SIG-M5 (cell line): ENCODE measurements at places on chromosomes 12 and 14.

DNA sequence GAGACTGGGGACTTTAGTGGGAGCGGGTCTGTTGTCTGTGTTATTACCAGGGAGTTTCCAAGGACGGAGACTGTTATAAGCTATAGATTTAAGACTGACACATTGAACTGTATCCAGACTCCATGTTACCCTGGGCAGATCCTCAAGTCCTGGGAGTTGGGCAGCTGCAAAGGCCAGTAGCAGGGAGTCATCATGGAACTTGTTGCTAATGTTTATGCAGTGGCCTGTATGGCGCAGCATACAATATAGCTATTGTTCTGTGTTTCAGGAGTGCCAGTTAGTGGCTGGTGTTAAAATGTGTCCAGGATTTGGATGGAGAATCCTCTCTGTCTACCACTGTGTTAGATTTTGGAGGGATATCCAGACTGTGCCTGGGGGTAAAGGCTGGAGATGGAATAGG is 31.7 kb downstream of the SMOC1 start:
- DNase-seq: no peak

- DNase-seq: no peak
These were observed 6.8 kb upstream of the EML5 start for GRCh38 chr14:88799522-88799921.

DNA sequence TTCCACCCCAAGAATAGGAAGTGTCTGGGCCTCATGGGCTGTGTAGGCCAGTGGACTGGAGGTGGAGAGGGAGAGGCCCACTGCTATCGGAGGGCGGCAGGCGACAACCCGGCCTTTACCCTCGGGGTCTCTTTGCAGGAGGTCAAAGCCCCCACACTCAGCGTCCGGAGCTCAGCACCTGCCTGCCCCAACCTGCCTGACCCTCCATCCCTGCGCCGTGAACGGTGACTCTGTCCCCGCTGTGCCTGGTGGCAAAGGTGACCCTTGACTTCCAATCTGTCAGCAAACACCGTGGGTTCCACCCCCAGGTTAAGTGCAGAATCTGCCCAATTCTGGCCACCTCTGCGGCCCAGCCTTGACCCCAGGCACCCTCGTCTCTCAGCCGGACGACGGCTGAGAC is 15.7 kb upstream of the GALNT9 start:
- DNase-seq: no peak

DNA sequence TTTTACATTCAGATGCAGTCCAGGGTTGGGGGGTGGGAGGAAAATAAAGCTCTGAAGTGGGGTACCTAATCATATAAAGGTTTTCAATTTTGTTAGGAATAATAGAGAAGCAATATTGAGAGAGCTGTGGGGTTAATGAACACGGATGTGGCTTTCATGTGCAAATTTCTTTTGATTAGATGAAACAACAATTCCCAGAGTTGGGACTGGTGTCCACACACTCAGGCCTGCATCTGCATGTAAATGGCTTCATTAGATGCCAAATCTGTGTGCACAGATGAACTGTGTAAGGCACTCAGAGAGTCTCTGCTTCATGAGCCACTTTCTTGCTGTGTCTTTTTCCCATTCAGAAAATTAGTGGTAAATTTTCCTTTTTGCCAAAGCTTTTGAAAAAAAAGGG is 377.1 kb upstream of the NOVA1 start:
- DNase-seq: no peak

GRCh38 chr14:87252103-87252502 is 740.9 kb downstream of the GALC start:
- DNase-seq: no peak

- no peak for DNase-seq
These were observed 701.7 kb upstream of the TMEM132C start for GRCh38 chr12:127565241-127565640.

DNA sequence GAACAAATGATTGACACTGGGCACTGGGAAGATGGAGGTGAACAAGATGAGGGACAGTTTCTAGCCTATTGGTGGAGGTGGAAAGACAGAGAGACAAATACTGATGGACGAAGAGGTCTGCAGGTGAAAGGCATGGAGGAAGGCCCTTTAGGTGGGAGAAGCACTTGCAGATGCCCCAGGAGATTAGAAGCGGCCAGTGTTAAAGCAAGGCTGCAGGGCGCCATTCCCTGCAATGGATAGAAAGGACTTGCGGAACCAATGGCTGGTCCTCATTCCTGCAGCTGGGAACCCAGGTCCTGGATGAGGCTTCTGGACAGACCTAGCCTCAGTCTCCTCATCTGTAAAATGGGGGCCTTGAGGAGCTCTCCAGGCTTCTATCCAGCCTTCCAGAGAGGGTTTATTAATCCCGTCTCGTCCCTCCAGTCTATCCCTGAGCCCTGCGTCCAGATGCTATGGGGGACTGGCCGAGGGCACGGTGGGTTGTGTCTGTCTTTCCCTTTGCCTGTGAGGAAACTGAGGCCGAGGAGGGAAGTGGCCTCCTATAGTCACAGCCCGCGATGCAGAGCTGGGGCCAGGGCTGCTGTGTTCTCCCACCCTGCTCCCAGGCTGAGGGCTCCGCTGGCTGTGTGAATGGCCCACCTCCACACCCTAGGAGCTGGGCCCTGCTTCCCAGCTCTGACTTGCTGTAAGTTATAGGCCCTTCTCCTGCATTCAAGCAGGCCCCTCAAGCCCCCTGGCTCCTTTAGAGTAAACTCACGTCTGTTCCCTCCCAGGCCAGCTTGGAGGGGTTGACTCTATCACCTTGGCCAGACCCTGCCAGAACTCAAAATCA is 33.0 kb downstream of the CYP46A1 start:
- DNase-seq: no peak

DNA sequence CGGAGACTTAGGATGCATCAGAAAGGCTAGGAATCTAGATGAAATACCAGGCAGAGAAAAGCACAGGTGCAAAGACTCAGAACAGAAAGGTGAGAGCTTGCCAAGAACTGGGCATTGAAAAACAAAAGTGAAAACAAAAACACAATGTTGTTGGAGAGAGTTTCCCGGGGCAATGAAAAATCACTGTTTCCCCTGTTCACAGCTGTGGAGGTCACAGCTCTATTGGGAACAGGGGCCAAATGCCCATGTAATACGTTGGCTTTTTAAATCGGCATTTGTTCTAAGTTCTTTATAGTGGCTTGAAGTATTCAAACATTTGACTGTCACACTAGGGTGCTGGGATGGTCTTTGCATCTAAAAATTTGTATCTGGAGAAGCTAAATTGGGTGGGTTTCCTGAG is 108.3 kb downstream of the SLC15A4 start:
- DNase-seq: no peak

GRCh38 chr14:60639674-60640073 is 9.6 kb downstream of the SIX1 start:
- no peak for DNase-seq

- DNase-seq: no peak
These were observed 41.9 kb downstream of the CCDC177 start for GRCh38 chr14:69532561-69533340.

DNA sequence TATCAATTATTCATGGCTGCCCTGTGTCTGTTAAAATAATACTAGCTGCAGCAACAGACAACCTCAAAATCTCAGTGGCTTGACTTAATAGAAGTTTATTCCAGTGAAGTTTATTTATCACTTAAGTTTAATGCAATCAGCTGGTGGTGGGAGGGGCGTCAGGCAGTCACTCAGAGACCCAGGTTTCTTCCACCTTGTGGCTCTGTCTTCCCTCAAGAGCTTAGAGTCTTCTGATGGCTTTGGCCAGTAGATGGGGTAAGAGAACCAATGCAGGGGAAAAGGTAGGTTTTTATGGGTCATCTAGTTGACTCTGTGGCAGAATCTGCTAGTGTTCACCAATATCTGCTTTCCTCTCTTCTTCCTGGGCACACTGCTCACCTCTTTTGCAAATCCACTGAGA is 668.9 kb downstream of the AACS start:
- DNase-seq: no peak

GRCh38 chr12:43210485-43211192 is 341.4 kb downstream of the ADAMTS20 start:
- peak; percentile 44 for DNase-seq

DNA sequence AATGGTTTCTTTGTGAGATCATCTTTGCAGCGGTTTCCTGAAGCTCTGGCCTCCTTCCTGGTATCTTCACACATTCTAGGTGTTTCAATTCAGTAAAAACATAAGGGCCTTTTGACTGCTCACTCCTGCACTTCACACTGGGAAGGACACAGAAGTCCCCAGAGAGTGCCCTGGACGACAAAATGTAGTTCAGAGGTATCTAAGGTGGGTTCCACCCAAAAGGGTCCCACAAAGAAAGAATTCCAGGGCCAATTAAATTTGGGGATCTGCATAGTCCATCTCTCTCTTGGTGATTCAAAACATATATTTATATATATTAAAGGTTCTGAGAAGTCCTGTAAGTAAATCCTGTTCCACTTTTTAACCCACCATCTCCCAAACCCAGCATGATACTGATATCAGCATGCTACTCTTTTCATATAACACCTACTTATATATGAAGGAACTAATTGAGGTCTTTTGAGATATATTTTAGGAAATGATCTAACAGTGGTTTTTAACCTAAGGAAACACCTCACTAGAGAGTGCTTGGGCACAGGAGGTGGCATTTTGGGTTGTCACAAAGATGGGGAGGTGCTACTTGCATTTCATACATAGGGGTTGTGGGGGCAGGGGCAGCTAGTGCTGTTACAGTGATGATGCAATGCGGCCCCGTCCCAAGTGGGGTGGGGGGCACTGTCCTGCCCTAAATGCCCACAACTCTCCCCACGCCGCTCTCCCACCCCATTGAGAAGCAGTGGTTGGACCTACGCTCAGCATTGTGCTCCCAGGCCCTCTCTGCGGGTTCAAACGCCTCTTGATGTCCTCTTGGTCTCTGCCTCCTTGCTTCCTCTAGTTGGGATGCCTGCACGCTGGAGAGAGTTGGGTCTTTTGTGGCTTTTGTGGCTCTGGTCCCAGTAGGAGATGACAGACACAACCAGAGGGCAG is 109.4 kb downstream of the ARF6 start:
- DNase-seq: no peak

GRCh38 chr12:15446807-15447206 is 124.5 kb downstream of the PTPRO start:
- DNase-seq: no peak

- DNase-seq: no peak
These were observed 11.1 kb downstream of the RIN3 start for GRCh38 chr14:92524602-92525185.

- no peak for DNase-seq
These were observed 35.9 kb downstream of the ACADS start for GRCh38 chr12:120761519-120761934.

- no peak for DNase-seq
These were observed 780.2 kb upstream of the SEL1L start for GRCh38 chr14:82313889-82314288.

DNA sequence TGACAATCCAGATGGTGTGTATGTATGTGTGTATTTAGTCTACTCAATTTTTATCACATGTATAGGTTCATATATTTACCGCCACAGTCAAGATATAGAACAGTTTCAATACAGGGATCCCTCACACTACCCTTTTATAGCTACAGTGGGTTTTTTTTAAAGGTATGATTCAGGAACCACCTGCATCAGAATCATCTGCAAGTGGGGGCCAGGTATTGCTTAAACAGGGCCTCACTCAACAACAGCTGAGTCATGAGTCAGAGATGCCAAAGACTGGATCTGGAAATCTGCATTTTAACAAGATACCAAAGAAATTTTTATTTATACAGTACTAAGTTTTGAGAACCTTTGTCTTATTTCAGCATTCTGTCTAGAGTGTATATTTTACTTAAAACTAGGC is 117.6 kb downstream of the SLC35F4 start:
- no peak for DNase-seq

GRCh38 chr14:31070431-31070830 is 44.3 kb upstream of the STRN3 start:
- no peak for DNase-seq

DNA sequence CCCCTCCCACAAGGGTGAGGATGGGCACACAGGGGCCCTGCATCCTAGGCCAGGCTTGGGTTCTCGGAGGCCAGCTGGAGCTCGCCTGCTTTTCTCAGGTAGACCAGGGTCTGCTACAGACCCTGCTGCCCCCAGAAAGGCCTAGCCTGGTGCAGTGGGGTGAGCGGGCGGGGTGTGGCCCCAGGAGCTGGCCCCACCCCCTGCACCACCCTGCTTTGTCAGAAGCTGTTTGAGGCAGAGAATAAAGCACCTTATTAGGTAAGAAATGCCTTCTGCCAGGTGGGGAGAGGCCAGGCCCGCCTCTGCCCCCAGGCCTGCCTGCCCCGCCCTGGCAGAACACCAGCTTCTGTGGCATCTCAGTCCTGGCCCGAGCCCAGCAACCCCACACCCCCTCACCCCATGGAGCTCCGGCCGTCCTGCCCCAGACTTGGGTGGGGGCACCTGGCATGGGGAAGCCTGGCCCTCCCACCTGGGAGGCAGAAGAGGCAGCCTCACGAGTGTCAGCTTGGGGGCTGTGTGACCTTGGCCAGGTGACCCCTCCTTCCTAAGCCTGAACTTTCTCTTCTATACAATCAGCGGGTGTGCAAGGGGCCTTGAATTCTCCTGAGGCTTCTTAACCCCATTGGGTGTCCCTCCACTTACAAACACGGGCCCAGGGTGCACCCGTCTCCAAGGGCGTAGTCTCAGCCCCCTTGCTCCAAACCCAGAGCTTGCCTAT is 43.2 kb downstream of the KRT80 start:
- DNase-seq: no peak

DNA sequence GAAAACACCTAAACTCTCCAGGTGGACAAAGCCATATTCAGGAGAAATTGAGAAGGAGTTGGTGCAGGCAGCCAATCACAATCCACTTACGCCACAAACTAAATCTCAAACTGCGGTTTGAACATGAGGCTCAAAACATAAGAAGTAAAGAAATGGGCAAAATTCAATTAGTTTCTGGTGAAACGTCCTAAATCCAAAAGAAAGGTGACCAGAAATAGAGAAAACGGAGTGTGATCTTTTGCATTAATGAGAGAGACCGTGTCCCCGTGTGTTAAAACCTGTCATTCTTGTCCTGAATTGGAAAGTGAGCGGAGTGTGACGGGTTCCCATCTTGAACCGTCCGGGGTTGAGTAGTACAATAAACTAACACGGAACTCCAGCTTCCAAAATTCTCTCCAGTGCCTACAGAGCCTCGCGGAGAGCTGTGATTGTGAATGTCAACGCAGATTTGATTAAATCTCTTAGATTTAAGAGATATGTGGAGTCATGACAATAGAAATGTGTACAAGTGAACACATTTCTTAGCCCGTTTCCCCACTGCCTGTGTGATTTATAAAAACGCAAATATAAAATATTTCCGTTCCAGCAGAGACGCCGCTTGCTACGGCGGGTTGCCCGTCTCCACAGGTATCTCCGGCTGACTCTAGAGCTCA is 595 bp upstream of the METAP2 start:
- DNase-seq: no peak

DNA sequence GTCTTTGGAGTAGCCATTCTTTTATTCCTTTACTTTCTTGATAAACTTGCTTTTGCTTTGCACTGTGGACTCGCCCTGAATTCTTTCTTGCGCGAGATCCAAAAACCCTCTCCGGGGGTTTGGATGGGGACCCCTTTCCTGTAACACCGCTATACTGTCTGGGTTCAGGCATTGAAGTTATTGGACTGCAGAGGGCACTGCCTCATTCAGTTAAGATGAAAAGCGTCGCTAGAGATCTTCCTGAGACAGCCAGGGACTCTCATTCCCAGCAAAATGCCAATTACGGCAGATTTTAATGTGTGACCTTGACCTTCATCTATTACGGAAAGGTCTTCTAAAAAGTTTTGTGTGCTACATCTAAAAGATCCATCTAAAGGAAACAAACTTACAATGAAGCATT is 17.3 kb upstream of the RIMKLB start:
- DNase-seq: no peak

- no peak for DNase-seq
These were observed 9.1 kb downstream of the OR6S1 start for GRCh38 chr14:20632448-20632830.

- no peak for DNase-seq
These were observed 527.2 kb downstream of the FLRT2 start for GRCh38 chr14:86057018-86057667.
